Activated naive CD4-positive, alpha-beta T cell treated with Interleukin-2 at 50 U/mL for 16 hours (primary cell): ENCODE measurements at places on chromosomes 12 and 14.

GRCh38 chr12:68416826-68417225, 84.7 kb upstream of the MDM1 start:
- no peak for DNase-seq

DNA sequence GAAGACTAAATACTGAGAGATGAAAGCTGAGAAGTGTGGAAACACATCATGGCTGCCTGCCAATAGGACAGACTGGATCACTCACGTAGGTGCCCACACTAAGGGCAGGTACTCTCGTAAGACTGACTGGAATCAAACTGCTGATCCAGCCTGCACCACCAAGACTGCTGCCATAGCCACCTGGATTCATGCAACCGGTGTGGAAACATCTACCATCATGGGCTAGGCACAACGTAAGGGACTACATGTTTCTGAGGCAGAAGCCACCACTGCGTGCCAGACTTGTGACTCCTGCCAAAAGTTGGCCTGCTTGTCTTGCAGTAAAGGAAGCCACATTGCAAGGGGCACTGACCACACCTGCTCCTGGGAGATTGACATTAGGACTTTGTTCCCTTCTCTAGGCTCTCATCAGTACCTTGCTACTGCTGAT, 3.8 kb downstream of the POMT2 start:
- no peak for DNase-seq

- DNase-seq: no peak
These were observed 181.5 kb downstream of the VRK1 start for GRCh38 chr14:96978525-96979272.

DNA sequence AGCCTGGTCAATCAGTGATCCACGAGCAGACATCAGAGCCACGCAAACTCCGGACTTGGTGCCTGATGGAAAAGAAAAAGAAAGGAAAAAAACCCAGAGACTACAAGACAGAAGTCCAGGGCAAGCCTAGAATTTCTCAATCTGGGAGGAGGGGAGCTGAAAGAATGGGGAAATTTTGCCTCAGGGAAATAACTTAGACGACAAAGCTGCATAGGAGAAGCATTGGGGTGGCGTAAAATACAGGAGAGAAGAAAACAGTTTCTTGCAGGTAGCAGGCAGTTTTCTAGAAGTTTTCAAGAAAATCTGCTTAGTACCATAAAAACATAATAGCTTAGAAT, 2.6 kb upstream of the SLC11A2 start:
- no peak for DNase-seq

DNA sequence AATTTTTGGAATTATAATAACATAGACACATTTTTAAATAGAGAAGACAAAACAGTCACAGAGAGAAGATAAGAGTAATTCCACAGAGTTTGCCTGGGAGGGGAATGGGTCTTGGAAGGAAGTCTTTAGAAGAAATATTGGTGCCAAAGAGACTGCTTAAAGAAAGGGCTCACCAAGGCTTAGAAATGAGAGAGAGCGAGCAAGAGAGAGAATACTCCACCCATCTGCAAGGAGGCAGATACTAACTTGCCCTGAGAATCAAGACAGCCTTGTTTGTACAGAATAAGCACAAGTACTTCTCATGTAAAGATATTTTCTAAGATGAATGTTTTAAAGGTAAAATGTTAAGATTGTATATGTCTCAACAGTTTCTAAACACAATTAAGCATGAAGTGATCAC, 165.5 kb downstream of the SLC38A4 start:
- no peak for DNase-seq

DNA sequence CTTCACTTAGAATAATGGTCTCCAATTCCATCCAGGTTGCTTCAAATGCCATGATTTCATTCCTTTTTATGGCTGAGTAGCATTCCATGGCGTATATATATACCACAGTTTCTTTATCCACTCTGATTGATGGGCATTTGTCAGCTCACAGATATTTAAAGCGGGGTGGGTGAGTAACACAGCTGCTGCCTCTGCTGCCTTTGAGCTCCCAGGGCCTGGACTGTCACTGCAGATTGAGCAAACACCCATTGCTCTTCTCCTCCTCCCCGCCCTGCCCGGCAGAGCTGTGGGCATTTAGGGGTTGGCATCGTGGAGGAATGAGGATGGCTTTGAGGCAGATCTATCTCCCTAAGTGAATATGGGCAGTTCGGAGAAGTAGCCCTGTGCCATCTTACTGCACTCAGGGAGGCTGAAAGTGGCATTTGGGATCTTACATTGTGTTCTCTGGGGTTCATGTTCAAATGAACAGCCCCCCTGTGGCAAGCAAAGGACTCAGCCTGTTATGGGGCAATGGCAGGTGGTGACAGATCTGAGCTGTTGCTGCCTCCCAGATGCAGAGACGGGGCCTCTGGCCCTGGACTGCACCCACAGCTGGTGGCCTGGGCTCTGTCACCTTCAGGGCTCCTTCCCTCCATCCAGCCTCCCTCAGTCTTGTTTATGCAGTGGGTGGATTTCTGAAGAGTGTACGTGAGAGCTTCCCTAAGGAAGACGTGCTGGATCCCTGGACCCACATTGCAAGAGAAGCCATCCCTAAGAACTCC, 4.9 kb downstream of the RFLNA start:
- DNase-seq: no peak

DNA sequence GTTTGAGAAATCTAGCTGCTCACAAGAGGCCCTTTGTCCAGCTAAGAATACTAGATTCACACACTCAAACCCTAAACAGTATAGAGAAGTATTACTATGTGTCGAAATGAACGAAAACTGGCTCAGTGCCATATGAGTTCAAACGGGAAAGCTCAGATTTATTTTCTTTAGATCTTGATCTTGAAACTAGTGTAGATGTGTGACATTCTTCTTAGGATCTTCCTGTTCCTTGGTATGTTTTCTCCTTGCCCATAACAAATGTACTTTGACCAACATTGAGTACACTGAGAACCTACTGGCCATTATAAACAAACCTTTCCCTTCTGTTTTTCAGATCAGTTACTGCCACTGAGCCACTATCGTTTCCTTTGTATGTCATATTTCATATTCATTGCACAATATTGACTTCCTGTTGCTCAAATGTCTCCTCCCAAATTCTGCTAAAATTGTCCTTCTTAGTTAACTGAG, 21.3 kb downstream of the MYBPC1 start:
- no peak for DNase-seq

DNA sequence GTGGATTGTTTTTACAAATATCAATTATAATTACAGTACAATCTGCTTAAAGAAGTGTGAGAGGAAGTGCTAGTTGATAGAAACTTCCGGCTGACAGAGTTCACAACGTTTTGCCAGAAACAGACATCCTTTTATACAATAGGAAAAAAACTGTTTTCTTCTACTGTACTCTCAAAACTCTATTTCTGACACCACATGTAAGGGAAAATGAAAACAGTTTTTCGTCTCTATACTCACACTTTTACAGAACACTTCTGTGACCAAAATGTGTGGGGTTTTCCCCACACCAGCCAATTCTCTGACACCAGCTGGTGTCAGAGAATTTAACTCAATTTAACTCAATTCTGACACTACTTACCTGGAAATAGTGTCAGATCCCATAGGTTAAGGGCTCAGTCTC, 24.2 kb upstream of the HIF1A start:
- DNase-seq: peak; percentile 39

DNA sequence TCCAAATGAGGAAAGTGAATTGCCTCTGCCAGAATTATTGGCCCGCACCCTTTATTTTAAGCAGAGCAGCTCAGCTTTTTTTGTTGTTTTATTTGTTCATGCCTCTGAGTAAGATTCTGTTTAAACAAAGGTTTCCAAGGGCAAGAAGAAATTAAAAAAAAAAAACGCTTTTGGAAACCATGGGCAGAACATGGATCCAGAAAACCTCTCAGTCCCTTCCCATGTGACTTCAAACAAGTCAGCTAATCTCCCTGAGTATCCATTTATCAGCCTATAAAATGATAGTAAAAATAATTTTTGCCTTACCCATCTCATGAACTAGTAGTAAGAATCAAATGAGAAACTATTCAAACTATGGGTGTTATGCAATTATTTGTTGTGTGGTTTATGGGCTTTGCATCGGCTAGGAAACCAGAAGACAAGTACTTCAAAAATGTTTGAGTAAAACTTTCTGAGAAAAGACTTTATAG, 27.6 kb downstream of the KITLG start:
- DNase-seq: no peak

GRCh38 chr12:82524641-82525040, 162.1 kb upstream of the TMTC2 start:
- DNase-seq: no peak

- DNase-seq: no peak
These were observed 145.8 kb downstream of the NTF3 start for GRCh38 chr12:5577741-5578140.

- no peak for DNase-seq
These were observed 42.3 kb upstream of the EVL start for GRCh38 chr14:100022772-100023451.

GRCh38 chr14:54221971-54222370, 174.8 kb upstream of the CDKN3 start:
- DNase-seq: no peak

- no peak for DNase-seq
These were observed 86.1 kb downstream of the ALG10 start for GRCh38 chr12:34108405-34108803.

- no peak for DNase-seq
These were observed 221.5 kb upstream of the CAND1 start for GRCh38 chr12:67047634-67048033.

- DNase-seq: no peak
These were observed 2.6 kb downstream of the ARF6 start for GRCh38 chr14:49895480-49895879.
